Left lung (tissue), 14 donors: ENCODE measurements at places on chromosomes 13 and 19. TPM values are rescaled to one million over a fixed set of nuclear protein-coding genes. Genes with fewer than 3 reads are reported as not detected.

The REXO1 gene
- 24.8 TPM for polyA plus RNA-seq

The IL12RB1 gene
- polyA plus RNA-seq, result 0.47 TPM

The ZNF582 gene
- 13.1 TPM for polyA plus RNA-seq

The TRMT1 gene
- polyA plus RNA-seq, result 35.1 TPM

The DKKL1 gene
- polyA plus RNA-seq, result 3.4 TPM
